ENCODE measurements at places on chromosomes 13 and 19.

DNA sequence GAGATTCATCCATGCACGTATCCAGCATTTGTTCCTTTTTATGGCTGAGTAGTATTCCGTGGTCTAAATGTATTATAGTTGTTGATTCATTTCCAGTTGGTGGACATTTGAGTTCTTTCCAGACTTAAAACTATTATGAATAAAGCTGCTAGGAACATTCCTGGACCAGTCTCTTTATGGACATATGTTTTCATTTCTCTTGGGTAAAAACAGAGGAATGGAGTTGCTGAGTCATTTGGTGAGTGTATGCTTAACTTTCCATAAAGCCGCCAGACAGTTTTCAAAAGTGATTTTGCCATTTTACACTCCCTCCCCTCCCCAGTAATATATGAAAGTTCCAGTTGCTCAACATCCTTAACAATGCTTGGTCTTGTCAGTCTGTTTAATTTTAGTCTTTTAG lies 116.4 kb downstream of the TSHZ3 start:
- DNase-seq, result no peak

DNA sequence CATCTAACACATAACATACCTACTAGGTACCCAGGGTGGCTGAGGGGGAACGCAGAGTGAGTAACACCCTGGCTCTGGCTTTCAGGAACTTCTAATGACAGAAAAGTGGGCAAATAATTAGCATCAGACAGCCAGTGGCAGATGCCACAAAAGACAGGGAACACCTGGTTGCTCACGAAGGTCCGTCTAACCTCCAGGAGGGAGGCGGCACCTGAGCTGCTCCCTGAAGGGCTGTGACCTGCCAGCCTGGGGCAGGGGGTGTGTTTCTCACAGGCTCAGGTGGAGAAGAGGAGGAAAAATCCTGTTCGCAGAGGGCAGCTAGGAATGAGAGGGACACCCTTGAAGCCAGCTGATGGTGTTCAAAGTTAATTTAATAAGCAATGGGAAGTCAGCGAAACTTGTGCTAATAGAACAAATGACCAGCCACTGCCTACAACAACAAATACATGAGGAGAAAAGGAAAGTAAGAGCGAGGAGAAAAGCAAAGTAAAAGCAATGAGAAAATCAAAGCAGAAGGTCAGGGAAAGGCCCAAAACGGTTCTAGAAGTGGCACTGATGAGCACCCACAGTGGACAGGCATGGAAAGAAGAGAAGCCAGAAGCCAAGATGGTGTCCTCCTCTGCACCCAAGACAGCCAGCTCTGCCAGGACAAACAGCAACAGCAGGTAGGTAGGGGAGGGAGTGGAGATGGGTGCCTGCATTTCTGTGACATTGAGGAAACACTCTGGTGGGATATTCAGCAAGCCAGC lies 87.3 kb downstream of the STK24 start:
- DNase-seq, result no peak

- DNase-seq, result peak; percentile 58
Measured at GRCh38 chr19:18450931-18451836, 13.3 kb upstream of the ISYNA1 start.

- no peak for DNase-seq
Measured at GRCh38 chr13:43915451-43915850, 35.7 kb downstream of the LACC1 start.

DNA sequence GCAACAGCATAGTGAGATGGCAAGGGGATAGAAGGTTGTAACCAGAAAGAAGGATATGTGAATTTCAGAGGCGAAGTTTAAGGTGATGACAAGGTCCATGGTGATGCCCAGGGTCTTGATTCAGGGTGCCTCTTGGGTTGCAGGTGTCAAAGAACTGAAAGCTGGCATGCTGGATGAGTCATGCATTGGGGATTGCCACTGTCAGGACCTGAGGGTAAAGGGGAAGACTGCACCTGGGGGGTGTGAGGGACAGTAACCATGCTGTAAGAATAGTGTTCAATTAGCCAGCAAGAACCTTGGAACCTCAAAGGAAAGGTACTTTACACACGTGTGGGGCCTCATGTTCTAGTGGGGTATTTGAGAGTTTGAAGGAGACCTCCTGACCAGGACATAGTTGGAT lies 279.6 kb downstream of the SLC7A1 start:
- DNase-seq, result no peak

DNA sequence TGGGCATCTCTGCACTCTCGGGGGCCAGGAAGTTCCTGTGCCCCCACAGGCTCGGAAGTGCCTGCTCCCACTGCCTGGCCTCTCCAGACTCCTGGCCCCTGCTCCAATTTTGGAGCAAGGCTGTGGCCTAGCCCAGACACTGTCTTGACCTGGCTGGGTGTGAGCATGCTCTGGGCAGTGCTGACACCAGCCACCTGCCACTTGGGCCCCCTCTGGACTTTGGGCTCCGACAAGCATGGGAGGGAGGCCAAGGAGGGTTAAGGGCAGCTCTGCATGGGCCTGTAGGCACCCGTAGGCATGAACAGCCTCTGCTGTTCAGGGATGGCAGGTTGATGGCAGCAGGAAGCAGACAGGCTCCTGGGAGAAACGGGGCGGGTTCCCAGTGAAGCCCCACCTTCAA lies 26.0 kb upstream of the RBM26 start:
- no peak for DNase-seq

- DNase-seq, result no peak
Measured at GRCh38 chr19:3648037-3648905, 21.7 kb upstream of the CACTIN start.

Measured in NCI-H460 (cell line).